Activated CD4-positive, alpha-beta T cell treated with anti-CD3 and anti-CD28 coated beads, Interleukin-2, amount 10 ng/mL, durations not matched to agents 24 days and 14 days (primary cell): ENCODE measurements at places on chromosomes 12 and 14.

GRCh38 chr12:88092771-88093170, 49.1 kb downstream of the CEP290 start:
- no peak for DNase-seq

DNA sequence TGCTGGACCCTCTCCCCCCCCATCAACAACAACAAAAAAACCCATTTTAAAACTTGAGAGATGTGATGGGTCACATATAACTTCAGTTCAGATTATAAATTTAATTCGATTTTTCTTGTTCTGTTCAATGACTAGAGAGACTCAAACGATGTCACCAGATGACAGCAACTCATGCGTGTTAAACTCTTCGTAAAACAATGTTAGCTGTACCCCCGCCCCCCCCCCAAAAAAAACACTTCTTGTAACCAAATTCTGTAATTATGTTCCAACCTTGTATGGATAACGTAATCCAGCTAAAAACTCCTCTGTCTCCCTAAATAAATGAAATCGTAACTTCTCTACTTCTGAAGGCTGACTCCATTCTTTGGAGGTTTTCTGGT, 614 bp upstream of the NACA start:
- no peak for DNase-seq

DNA sequence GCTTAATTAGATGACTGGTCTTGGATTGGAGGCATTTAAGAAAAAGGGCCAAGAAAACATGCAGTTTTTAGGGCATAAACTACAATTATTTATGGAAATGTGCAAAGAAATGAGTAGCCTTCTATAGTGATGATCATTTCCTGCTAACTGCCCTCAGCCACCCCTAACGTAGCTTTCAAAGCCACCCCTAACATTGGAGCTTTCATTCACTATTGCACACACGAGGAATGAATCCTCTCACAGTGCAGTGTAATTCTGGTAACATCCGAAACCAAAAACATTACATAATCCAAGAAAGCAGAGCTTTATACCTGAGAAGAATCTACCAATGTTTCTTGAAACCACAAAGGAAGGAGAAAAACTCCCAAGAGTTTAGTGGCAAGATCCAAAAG, 1003.6 kb downstream of the TMEM121 start:
- DNase-seq = no peak

- DNase-seq = no peak
Measured at GRCh38 chr12:10503460-10503859, 2.2 kb upstream of the EIF2S3B start.

DNA sequence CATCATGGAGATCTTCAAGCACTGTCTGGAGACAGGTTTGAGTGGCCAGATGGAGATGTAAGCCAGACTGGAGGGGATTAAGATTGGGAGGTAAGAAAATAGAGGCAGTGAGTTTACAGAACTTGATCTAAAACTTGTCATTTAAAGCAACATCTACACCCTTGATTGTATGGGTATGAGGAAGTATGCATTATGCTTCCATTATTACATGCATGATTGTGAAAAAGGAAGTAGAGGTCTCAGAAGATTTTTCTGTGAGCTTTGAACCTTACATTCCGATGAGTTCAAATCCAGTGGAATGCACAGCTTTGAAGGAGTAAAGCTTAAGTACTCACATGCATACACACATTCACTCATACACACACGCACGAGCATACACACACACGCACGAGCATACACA, 550.8 kb downstream of the MED13L start:
- DNase-seq = no peak

- no peak for DNase-seq
Measured at GRCh38 chr14:92579244-92579936, 65.8 kb downstream of the RIN3 start.

DNA sequence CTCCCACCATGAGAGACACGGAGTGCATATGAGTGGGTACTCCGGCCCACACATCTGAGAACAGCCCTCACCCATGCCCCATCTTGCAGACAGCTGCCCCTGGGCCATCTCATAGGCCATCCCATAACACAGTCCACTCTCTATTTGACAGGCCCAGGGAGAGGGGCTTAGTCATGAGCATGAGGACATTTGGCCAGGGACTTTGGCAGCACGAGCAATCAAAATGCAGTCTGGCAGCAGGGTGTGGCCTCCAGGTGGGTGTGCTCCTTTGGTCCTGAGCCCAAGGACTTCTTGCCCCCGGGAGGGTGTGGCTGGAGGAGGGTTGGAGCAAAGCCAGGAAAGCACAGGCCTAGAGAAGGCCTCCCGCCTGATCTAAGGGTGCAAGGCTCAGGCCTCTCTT, 25.6 kb downstream of the EMP1 start:
- no peak for DNase-seq

- no peak for DNase-seq
Measured at GRCh38 chr14:21192875-21193535, 37.1 kb upstream of the OR5AU1 start.

DNA sequence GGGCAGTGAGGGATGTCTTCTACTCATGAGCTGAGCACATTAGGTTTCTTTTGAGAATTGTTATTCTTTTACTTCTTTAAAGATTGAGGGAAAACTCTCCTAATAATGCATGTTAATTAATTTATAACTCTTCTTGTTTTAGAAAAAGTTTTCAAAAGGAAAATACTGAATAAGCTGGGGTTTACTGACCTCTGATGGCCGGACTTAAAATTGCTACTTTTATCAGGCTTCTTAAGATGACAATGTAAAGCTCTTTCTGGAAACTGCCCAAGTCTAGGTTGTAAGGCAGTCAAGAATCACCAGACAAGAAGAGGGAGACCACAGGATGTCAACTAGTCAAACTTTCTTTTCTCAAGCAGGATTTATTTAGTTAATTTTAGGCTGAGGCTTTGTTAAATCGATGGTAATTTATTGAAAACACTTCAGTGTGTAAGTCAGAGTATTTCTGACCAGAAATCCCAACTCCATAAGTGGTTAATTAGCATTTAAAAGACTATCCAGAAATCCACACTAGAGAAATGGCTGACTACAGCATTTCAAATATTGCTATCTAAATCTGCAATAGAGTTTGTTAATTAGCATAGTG, 82.1 kb downstream of the AVPR1A start:
- DNase-seq = no peak

- DNase-seq = no peak
Measured at GRCh38 chr14:70847406-70848090, 38.2 kb upstream of the MAP3K9 start.

- DNase-seq = peak; percentile 95
Measured at GRCh38 chr12:53213348-53213747, 6.3 kb upstream of the ITGB7 start.
